ENCODE measurements at places on chromosomes 4 and X.

- H3K4me3 ChIP-seq = no peak within 1 kb of the TSS
- DNase-seq = no peak
- H3K36me3 ChIP-seq = no peaks in the 10 kb centered on the region
- H3K27me3 ChIP-seq = no peaks in the 10 kb centered on the region
- H3K27ac ChIP-seq = no peak within 1 kb of the TSS
- no peaks in the 10 kb centered on the region for H3K4me1 ChIP-seq
Observed at GRCh38 chr4:24794916-24795665, at the start of gene SOD3. TSS of gene SOD3 (plus strand) at chr4:24795573. CDS start at chr4:24799522, 3,949 bp downstream.

GRCh38 chrX:153609917-153610835 lies 11.2 kb upstream of the CCNQ start:
- DNase-seq = peak; percentile 63
- H3K27me3 ChIP-seq = no peaks in the 10 kb centered on the region
- H3K27ac ChIP-seq = no peak overlapping the region
- H3K36me3 ChIP-seq = no peaks in the 10 kb centered on the region
- peak overlapping the region; percentile 50 for H3K4me3 ChIP-seq
- H3K4me1 ChIP-seq = no peaks in the 10 kb centered on the region

DNA sequence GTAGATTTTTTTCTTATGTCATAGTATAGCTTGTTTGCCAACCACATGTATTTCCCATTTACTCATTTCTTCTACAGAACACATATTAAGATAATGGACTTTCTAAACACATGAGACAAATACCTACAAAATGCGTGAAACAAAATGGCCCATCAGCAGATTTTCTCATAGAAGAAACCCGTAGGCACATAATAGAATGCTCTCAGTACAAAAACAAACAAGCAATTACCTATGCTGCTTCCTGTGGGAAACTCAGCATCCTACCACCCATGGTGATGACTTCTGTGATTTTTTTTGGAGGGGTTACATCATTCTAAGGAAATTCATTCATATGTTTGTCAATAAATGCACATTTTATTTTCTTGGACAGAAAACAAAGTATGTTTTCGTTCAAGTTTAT lies 343.6 kb downstream of the SPRY1 start:
- H3K27ac ChIP-seq = no peak overlapping the region
- H3K4me1 ChIP-seq = no peaks in the 10 kb centered on the region
- no peaks in the 10 kb centered on the region for H3K27me3 ChIP-seq

GRCh38 chrX:51395810-51396728 lies 63.4 kb downstream of the NUDT10 start:
- H3K4me3 ChIP-seq = peak overlapping the region; percentile 70
- peaks cover 4% of the 10 kb centered on the region for H3K4me1 ChIP-seq
- no peaks in the 10 kb centered on the region for H3K36me3 ChIP-seq
- H3K27ac ChIP-seq = peak overlapping the region; percentile 43

- H3K27me3 ChIP-seq = no peaks in the 10 kb centered on the region
- peaks cover 6% of the 10 kb centered on the region for H3K4me1 ChIP-seq
- peak overlapping the region; percentile 84 for H3K27ac ChIP-seq
Observed at GRCh38 chrX:15855568-15856221, 1.1 kb upstream of the AP1S2 start.

DNA sequence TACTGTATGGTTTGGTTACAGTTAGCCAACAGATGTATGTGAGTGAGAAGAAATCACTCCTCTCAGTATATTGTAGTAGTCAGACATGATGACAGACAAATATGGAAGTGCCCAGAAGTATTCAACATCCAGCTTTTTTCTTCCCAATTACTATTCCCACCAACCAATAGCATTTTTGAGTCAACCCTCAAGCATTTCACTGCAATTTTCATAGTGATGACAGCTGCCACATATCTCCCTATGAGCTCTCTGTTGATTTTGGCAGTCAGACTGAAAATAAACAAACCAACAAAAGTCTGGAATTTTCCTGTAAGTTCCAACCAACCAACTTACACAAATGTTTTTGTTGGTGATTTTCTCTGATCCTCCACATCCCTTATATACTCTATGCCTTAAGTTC lies 8.2 kb upstream of the TRAM1L1 start:
- no peaks in the 10 kb centered on the region for H3K4me1 ChIP-seq
- DNase-seq = no peak
- no peak overlapping the region for H3K27ac ChIP-seq
- H3K36me3 ChIP-seq = no peaks in the 10 kb centered on the region

GRCh38 chr4:499567-499966 lies 557 bp downstream of the PIGG start:
- peaks cover 14% of the 10 kb centered on the region for H3K4me1 ChIP-seq
- no peak for DNase-seq
- peak overlapping the region; percentile 97 for H3K27ac ChIP-seq
- H3K36me3 ChIP-seq = peaks cover 20% of the 10 kb centered on the region

GRCh38 chr4:41024556-41025491 lies 189.5 kb downstream of the APBB2 start:
- no peaks in the 10 kb centered on the region for H3K36me3 ChIP-seq
- no peak for DNase-seq
- H3K4me1 ChIP-seq = no peaks in the 10 kb centered on the region
- H3K4me3 ChIP-seq = no peak overlapping the region
- H3K27me3 ChIP-seq = no peaks in the 10 kb centered on the region
- H3K27ac ChIP-seq = no peak overlapping the region

GRCh38 chr4:174972911-174973310 lies 54.8 kb downstream of the ADAM29 start:
- DNase-seq = no peak
- H3K36me3 ChIP-seq = no peaks in the 10 kb centered on the region
- no peaks in the 10 kb centered on the region for H3K4me1 ChIP-seq
- H3K27ac ChIP-seq = no peak overlapping the region

GRCh38 chr4:3484057-3484973 lies 21.2 kb downstream of the DOK7 start:
- no peak for DNase-seq
- H3K27me3 ChIP-seq = peaks cover 13% of the 10 kb centered on the region
- H3K36me3 ChIP-seq = no peaks in the 10 kb centered on the region
- H3K27ac ChIP-seq = no peak overlapping the region

DNA sequence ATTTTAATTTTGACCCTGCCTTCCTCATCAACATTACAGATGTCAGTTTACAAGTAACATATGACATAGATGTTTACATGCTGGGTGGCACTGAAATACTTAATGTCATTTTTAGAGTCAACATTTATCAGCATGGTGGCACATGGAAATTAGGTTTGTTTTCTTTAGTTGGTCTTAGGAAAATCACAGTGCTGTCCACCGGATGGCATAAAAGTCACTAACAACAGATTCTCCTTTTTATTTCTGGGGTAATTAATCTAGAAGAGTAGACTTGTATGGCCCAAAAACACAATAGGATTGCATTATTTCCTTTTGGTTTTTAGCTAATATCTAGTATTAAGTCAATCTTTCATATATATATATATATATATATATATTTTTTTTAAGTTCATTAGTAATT lies 88.6 kb upstream of the HHIP start:
- DNase-seq = no peak
- H3K27ac ChIP-seq = no peak overlapping the region
- H3K36me3 ChIP-seq = no peaks in the 10 kb centered on the region
- no peaks in the 10 kb centered on the region for H3K27me3 ChIP-seq
- H3K4me1 ChIP-seq = no peaks in the 10 kb centered on the region

GRCh38 chr4:53103481-53103880 lies 241.4 kb downstream of the RASL11B start:
- no peak for DNase-seq
- no peak overlapping the region for H3K27ac ChIP-seq
- no peaks in the 10 kb centered on the region for H3K36me3 ChIP-seq
- no peaks in the 10 kb centered on the region for H3K27me3 ChIP-seq
- no peak overlapping the region for H3K4me3 ChIP-seq

GRCh38 chr4:102578819-102579218 lies 77.7 kb downstream of the NFKB1 start:
- H3K4me1 ChIP-seq = peaks cover 30% of the 10 kb centered on the region
- H3K36me3 ChIP-seq = peaks cover 22% of the 10 kb centered on the region
- no peaks in the 10 kb centered on the region for H3K27me3 ChIP-seq
- no peak overlapping the region for H3K27ac ChIP-seq
- no peak for DNase-seq

DNA sequence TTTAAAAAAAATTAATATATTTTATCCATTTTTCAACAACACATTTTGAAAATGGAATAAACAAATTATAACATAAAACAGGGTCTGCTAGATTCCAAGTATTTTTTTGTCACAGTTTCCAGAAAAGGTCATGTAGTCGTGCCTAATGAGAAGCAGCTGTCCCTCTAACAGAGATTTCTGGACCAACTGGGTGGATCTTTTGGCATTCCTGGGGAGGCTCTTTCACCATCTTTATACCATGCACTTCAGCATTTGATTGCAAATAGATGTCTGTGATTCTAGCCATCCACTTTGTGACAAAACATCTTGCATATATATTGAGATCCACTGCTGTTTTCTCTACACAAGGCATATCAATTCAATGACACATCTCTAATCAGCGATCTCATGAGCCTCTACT lies 210.7 kb upstream of the LDB2 start:
- DNase-seq = no peak
- no peak overlapping the region for H3K4me3 ChIP-seq
- no peaks in the 10 kb centered on the region for H3K27me3 ChIP-seq
- H3K27ac ChIP-seq = no peak overlapping the region

DNA sequence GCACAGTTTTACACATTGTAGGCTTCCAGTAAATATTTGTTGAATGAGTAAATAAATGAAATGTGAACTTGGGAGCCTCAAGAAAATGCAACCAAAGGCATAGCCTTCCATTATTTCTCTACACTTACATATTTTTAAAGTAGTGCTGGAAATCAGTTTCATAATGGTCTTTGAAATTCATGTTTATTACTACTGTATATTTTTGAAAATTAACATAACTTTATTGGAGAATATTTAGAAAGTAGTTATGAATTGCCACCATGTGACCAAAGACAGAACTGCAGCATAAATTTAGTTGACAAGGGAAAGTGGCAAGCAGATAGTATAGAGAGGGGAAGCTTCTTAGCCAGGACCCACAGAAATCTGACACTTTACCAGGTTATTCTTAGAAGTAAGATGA lies 6.4 kb downstream of the TCEAL8 start:
- H3K4me1 ChIP-seq = peaks cover 4% of the 10 kb centered on the region
- H3K27me3 ChIP-seq = no peaks in the 10 kb centered on the region
- no peak overlapping the region for H3K4me3 ChIP-seq
- H3K27ac ChIP-seq = no peak overlapping the region
- DNase-seq = peak; percentile 13

DNA sequence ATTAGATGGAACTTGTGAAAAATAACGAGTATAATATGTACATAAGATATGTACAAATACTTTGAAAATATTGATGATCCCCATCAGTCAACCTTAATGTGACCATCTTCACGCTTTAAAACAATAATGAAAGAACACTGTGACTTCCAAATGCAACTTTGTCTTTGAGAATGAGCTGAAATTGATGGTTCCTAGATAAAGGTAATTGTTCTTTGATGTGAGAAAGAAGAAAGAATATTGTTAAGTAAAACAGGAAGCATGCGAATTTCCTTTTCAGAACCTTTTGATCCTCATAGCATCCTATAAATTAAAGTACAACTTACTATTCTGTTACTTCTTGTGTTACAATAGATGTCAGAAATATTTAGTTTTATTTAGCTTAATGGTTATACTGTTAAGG lies 22.2 kb downstream of the IL2 start:
- H3K27me3 ChIP-seq = no peaks in the 10 kb centered on the region
- peaks cover 17% of the 10 kb centered on the region for H3K4me1 ChIP-seq
- no peak for DNase-seq
- no peaks in the 10 kb centered on the region for H3K36me3 ChIP-seq
- no peak overlapping the region for H3K27ac ChIP-seq

- H3K4me1 ChIP-seq = no peaks in the 10 kb centered on the region
- no peaks in the 10 kb centered on the region for H3K27me3 ChIP-seq
- no peaks in the 10 kb centered on the region for H3K36me3 ChIP-seq
- no peak overlapping the region for H3K27ac ChIP-seq
Observed at GRCh38 chrX:29903360-29903759, 312.0 kb upstream of the MAGEB2 start.

GRCh38 chr4:102560115-102560514 lies 59.0 kb downstream of the NFKB1 start:
- H3K4me3 ChIP-seq = peak overlapping the region; percentile 35
- peaks cover 39% of the 10 kb centered on the region for H3K4me1 ChIP-seq
- no peak overlapping the region for H3K27ac ChIP-seq
- no peaks in the 10 kb centered on the region for H3K36me3 ChIP-seq
- H3K27me3 ChIP-seq = no peaks in the 10 kb centered on the region

DNA sequence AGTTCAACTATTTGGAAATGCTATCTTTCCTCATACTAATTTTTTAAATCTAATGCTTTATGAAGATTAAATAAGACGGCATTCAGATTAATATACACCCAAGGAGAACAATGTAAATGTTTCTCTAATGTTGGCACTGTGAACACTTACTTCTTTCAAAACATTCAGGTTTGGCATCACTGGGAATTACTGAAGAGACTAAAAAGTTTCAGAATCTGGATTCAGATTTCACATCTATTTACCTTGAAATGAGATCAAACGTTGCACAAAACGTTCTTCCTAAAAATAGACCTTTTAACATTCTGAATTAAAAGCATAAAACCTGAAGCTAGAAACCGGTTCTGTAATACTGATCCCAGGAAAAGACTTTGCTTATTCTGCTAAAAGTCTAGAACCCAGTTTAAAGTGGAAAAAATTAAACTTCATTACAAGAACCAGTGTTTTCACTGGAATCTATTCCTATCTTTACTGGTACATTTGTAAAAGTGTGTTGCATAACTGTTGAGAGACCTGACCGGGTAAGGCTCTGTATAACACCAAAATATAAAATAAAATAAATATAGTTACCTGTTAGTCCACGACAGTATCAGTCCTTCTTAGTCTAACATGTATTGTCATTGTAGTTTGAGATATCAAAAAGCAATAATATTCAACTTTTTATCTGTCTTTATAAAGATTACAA lies 117.4 kb upstream of the MAP9 start:
- H3K27ac ChIP-seq = no peak overlapping the region
- no peak for DNase-seq
- H3K4me3 ChIP-seq = no peak overlapping the region
- H3K36me3 ChIP-seq = no peaks in the 10 kb centered on the region
- H3K27me3 ChIP-seq = no peaks in the 10 kb centered on the region

- H3K36me3 ChIP-seq = no peaks in the 10 kb centered on the region
- H3K27me3 ChIP-seq = no peaks in the 10 kb centered on the region
- no peaks in the 10 kb centered on the region for H3K4me1 ChIP-seq
Observed at GRCh38 chr4:171612907-171613306, 200.3 kb upstream of the GALNTL6 start.

DNA sequence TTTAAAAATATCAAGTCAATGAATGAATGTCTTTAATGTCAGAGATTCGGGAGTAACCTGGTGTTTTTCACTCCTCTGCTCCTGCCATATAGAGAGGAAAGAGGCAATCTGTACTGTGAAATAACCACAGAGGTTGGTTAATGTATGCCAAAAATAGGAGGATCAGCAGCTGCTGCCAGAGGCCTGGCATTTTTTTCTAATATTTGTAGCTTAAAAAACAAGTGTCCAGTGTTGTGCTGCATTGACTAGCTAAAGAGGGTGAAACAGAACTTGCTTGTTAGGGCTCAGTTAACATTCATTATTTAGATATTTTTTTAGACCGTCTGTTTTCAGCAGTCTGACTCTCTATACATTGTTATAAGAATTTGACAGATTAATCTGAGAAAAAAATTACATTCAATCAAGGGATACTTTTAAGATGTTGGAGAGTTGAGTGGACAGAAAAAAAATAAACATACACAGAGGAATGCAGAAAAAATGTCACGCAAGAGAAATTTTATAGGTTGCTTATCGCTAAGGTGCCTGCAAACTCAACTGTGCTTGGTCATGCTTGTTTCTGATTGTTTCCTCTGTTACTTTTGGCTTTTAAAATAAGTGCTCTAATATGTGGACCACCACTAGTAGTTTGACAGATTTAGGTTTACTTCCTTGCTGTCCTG lies 392.3 kb upstream of the GALNT7 start:
- no peak overlapping the region for H3K27ac ChIP-seq
- no peaks in the 10 kb centered on the region for H3K36me3 ChIP-seq
- H3K27me3 ChIP-seq = no peaks in the 10 kb centered on the region
- no peak overlapping the region for H3K4me3 ChIP-seq

Data from CD8-positive, alpha-beta memory T cell (primary cell).